ENCODE measurements at places on chromosomes 16 and 17. TPM values are rescaled to one million over a fixed set of nuclear protein-coding genes. Genes with fewer than 3 reads are reported as not detected.

DNA sequence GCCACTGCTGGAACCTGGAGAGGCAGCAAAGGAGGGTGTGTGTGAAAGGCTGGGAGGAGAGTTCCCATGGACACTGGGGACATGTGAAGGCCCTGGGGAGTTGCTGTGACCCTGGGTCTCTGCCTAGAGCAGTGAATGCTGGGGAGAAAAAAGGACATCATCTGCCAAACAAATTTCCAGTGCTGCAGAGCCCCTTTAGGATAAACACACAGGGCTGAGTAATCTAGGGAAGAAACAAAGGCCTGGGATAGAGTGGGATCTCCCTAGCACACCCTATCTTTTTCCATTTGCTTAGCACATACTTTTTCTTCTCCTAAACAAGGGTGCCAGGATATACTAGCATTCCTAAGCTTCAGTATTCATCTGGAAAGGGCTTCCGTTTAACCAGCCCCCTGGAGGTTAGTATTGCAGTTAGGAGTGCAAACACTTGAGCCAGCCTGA is 3.3 kb upstream of the HIGD1B start:
- H3K27ac ChIP-seq = no peak overlapping the region
- DNase-seq = no peak

- DNase-seq = no peak
- no peak overlapping the region for H3K27ac ChIP-seq
These were observed 21.8 kb downstream of the CLEC16A start for GRCh38 chr16:10966129-10966528.

GRCh38 chr16:80519189-80519588 is 21.6 kb upstream of the DYNLRB2 start:
- no peaks in the 10 kb centered on the region for H3K27me3 ChIP-seq
- H3K4me1 ChIP-seq = no peaks in the 10 kb centered on the region
- no peak for DNase-seq

TNFRSF13B gene
- not detected for total RNA-seq

PPY gene
- 15.5 TPM for total RNA-seq

SRL gene
- not detected for total RNA-seq

KRTAP3-1 gene
- not detected for total RNA-seq

TBC1D16 gene
- total RNA-seq = 21.0 TPM

Data from body of pancreas (tissue), 4 donors.